ENCODE measurements at places on chromosomes 7 and 10. TPM values are rescaled to one million over a fixed set of nuclear protein-coding genes. Genes with fewer than 3 reads are reported as not detected.

- no peak for DNase-seq
These were observed 13.5 kb upstream of the MBL2 start for GRCh38 chr10:52786098-52786497.

GRCh38 chr10:28375399-28376354 is 72.8 kb upstream of the MPP7 start:
- DNase-seq = peak; percentile 53

DNA sequence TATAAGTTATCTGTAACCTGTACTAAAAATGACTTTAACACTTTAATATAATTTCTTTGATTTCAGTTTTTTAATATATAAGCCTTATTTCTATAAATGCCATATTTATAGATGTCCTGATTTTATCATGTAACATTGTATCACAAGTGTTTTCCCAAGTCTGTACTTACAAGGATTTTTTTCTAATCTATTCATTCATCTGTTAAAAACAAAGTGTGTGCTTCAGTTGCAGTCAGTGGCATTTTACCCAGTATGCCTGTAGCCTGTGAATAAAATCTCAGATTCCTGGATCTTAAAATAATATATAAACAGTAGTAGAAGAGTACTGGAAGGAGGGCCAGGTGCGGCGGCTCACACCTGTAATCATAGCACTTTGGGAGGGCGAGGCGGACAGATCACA is 17.4 kb downstream of the PRKRIP1 start:
- DNase-seq = no peak

DNA sequence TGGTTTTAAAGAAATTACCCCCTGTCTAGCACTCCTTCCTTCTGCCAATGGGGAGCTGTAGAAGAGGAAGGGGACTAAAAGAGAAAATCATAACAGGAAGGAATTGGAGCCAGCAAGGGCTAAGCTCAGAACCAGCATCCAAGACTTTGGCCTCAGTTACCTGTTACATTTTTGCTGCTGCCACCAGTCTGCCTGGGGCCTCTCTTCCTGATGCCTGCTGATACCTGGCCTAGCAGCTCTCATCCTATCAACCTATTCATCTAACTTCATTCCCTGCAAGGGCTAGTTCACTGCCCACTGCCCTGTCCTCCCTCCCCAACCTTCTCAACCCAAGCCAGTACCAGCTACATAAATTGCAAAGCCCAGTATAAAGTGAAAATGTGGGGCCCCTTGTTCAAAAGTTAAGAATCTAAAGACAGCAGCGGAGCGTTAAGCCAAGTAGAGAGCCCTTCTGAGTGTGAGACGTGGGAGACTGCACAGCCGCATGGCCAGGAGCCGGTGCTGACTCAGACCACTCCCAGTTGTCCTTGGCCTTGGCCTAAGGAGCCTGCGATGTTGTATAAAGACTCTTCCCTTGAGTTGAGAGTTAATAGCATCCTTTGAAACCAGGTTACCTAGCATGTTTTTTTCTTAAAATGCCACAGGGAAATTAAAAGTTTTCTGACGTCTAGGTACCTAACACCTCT is 13.2 kb upstream of the AOC1 start:
- no peak for DNase-seq

DNA sequence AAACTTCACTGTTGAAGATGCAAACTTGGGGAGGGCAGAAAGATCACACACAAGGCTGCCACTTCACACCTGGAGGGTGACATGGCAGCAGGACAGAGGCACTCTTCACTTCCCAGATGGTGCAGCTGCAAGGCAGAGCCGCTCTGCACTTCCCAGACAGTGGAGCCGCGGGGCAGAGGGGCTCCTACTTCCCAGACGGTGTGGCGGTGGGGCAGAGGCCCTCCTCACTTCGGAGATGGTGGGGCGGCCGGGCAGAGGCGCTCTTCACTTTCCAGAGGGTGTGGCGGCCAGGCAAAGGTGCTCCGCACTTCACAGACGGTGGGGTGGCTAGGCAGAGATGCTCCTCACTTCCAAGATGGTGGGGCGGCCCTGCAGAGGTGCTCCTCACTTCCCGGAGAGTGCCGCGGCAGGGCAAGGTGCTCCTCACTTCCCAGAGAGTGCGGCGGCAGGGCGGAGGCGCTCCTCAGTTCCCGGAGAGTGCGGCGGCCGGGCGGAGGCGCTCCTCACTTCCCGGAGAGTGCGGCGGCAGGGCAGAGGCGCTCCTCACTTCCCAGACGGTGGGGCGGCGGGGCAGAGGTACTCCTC is 58.3 kb upstream of the PPP1R9A start:
- DNase-seq = no peak

NXPH1 gene
- polyA plus RNA-seq = not detected

CALCR gene
- polyA plus RNA-seq = not detected

- no peak for DNase-seq
These were observed 33.1 kb downstream of the KAT6B start for GRCh38 chr10:74859546-74859945.

Measured in fibroblast of lung (primary cell).